Stimulated activated CD8-positive, alpha-beta memory T cell treated with anti-CD3 and anti-CD28 coated beads, Interleukin-2, amount 100 ng/mL, for 1 hour (primary cell): ENCODE measurements at places on chromosomes 5 and 9.

GRCh38 chr5:23352446-23352845, 155.0 kb upstream of the PRDM9 start:
- no peak for DNase-seq

DNA sequence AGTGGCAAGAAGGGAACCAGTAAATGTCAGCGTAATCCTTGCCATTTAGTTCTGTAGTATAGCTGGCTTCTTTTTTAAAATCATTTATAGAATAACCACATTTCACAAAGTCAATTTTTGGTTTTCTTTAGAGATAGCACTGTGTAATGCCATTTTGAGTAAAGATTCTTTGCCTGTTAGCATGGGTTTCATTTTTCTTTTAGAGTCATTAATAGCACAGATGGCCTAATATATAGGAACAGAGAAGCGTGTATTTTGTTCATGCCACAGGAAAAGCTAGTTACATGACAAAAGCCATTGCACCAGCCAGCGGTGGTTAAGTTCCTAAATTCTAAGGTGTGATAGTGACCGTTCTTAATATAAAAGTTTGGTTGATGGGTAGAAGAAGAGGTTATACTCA, 1363.9 kb downstream of the MAT2B start:
- DNase-seq: no peak

DNA sequence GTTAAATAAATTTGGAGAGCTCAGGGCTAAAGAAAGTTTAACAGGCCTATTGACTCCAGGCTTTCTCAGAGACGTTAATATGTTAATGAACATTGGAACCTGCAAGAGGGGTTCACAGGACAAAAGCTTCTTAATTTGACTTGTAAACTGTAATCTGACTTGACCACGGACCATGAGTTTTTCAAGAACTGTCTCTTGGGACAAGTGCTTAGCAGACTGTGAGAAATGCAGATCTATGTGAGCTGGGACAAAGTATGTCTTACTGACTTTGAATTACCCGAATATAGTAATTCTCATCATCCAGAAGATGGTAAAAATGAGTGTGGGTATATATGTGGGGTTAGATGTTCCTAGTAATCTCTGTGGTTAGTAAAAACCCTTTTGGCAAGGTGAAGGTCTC, 186.6 kb downstream of the ATP10B start:
- no peak for DNase-seq

DNA sequence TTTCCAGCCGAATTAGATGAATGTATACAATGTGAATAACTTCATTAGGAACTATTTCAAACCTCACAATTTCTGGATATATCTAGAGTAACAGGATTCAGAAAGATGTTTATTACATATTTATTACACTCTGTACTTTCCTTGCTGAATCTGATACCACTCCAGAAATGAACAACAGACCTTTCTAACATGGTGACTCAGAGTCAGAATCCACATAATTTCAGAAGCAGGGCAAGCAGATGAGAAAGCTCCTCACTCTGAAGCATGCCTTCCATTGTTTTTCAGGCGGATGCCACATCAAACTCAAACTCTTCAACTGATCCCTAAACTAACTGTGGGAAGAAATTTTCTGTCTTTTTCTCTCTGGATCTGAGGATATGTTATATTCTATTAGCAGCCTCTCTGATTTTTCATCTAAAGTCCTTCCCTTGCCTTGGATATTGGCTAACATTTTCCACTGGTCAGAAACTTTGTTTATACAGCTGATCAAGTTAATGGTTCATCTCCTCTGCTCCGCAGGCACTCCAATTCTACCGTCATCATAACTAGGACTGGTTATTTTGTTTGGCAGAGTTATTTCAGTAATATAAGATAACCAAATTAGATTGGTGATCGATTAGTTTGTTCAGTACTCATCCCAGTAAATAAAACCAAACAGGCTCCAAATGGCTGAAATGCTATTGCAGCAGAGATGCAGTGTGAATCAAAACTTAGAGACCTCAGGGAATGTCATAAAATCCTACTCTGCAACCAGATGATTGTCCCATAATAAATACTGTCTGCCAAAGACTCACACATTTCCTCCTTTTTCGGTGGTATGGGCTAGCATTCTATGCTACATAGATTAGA, 556.0 kb downstream of the EBF1 start:
- no peak for DNase-seq

- no peak for DNase-seq
Observed at GRCh38 chr9:124079176-124079925, 67.8 kb downstream of the LHX2 start.

GRCh38 chr9:89805571-89806292, 200.9 kb downstream of the GADD45G start:
- no peak for DNase-seq

DNA sequence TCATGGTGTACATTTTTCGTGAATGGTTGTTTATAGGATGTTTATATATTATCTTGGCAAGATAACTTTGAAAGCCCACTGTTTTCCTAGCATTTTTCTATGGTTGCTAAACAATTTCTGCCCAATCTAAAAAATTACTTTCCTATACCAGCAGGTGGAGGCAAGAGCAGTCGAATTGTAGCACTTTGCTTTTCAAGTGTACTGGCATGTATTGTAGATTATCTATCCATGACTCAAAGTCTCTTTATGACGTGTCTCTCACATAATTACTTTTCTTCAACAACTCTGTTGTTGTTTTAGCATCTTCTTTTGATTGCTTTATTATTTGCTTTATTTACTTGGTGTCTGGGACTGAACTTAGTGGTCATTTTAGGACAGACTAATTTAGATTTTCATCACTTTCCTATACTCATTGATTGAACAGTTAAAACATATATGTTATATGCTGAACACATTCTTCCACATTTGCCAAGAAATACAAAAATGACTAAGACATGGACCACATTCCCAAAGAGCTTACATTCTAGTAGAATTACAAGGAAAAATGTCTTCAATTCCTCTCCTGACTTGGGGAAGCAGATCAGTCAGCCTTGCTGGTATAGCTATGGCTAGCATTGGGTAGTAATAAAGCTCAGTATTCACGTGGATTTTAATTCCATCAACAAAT, 20.7 kb downstream of the NLN start:
- no peak for DNase-seq
